Activated T-cell treated with anti-CD3 and anti-CD28 coated beads for 4 hours (primary cell): ENCODE measurements at places on chromosomes 6 and 20.

DNA sequence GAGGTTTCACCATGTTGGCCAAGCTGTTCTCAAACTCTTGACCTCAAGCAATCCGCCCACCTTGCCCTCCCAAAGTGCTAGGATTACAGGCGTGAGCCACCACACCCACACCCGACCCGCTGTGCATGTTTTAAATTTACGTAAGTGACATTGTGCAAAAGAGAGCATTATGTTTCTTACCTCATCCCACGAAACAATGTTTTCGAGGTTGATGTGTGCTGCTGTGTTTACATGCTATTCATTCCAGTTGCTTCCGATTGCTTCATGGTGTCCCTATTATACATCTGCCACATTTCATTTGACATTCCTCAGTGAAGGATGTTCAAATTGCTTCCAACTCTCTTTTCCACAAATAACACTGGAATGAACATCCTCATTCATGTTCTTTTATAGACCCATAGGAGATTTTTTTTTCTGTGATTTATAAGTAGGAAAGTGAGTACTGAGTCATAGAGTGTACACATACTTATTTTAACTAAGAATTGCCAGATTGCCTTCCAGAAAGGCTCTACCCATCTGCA lies 403.9 kb upstream of the JARID2 start:
- no peak for DNase-seq

- no peak for DNase-seq
These were observed 119.3 kb downstream of the RNF144B start for GRCh38 chr6:18506382-18507017.

DNA sequence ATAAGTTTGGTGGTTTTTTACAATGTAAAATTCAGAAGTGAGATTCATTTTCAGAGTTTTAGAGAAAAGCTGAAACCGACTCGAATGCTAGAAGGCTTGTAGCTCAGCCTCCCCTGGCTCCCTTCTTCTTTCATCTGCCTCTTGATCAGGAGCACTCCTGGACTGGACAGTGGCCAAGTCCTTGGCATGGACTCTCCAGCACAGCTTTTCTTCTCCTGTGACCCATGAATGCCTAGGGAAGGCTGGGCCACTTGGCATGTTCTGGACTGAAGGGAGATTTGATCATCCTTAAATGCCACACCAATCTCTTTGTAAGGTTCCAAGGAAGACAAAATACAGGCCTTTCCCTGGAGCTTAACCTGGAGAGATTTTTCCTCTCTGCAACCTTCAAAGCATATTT lies 384.0 kb upstream of the SASH1 start:
- DNase-seq, result no peak

DNA sequence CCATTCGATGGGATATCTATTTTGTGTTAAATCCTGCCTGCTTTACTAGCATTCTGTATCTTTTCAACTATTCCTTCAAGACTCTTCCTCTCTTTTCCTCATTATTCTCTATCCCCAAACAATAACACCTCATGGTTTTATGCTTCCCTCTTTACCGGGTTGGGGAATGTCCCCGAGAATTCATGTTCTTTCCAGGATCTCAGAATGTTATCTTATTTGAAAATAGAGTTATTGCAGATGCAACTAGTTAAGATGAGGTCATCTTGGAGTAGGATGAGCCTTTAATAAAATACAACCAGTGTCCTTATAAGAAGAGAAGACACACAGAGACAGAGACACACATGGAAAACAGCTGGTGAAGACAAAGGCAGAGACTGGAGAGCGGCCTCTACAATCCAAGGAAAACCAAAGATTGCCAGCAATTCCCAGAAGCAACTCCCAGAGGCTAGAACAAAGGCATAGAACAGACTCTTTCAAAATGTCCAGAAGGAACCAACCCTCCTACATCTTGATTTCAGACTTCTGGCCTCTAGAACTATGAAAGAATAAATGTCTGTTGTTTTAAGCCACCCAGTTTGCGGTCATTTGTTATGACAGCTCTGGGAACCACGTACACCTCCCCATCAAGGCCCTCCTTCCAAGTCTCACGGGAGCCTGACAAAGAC lies 126.8 kb upstream of the TNFAIP3 start:
- DNase-seq, result no peak

DNA sequence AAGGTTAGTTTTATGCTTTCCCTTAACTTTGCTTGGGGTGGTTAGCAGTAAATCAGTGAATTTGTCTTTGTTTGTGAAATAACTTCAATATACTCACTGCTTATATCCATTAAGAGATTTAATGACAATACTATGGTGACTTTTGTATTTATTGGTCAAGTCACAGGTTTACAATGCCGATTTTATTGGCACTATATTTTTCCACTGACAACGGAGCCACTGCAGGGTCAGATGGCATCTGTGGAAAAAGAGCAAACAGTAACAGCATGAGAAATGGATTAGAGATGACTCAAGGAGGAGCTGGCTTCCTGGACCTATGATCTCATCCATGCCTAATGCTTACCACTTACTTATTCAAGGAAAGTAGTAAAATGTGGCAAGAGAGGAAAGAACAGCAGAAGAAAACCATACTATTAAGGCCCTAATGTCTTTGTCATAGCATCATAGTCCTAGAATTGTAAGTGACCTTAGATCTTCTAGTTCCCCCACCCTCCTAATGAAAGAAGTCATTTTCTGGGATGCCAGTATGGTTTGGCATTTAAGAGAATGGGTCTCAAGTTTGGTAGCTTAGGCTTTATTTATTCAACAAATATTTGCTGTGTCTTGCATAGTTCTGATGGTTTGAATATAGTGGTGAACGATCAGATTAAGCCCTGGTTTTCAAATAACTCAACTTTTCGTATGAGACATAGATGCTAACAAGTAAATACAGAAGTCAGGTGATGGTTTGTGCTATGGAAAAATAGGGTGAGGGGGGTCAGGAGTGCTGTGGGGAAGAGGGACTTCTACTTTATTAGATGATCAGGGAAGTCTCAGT lies 18.5 kb downstream of the RNF144B start:
- no peak for DNase-seq

- no peak for DNase-seq
These were observed 1.4 kb upstream of the RAET1G start for GRCh38 chr6:149924206-149924932.

- no peak for DNase-seq
These were observed 370.6 kb upstream of the MAN1A1 start for GRCh38 chr6:119720160-119720559.

DNA sequence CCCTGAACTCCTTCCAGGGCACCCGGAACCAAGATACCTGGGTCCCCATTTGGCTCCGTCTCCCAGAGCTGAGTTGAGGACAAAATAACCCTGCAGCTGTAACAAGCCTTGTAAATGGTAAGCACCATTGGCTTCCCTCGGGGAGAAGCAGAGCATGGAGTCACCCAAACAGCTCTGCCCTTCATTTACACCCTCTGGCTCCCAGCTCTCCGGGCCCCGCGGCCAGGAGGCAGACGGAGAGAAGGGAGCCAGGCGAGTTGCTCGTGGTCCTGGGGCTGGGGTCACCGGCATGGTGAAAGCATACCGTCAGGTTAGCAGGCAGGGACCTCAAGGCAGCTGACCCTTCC lies 2.1 kb downstream of the TFEB start:
- no peak for DNase-seq

DNA sequence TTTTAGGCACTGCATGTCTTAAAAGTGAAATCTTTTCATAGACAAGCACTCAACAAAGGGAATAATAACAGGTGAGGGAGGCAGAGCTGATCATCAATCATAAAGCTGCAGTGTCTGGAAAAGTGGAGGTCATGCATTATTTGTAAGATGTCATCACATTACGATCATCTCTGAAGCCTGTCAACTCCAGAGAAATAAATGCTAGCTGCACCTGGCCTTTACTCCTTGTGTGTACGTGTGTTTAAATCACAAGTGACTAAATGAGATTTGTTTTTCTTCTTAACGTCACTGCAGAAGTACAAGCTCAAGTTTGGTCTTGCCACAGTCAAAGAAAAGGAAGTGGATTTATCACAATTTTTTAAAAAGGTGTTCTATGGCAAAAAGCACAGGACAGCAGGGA lies 275.5 kb upstream of the SGK1 start:
- no peak for DNase-seq

DNA sequence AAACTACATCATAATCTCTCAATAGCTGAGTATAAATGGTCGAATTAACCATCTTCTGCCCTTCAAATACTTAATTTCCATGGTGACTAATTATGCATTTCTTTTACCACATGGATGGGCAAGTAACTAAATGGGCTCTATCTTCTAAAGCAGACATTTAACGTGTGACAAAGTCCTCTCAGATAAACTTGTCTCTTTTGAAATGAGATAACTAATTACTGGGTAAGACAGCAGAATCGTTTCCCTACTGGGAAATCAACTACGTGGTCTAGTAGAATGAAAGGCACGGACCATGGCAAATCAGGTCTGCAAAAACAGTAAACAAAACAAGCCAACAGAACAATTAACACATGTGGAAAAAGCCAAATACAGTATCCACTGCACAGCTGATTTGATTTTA lies 137.7 kb downstream of the BACH2 start:
- no peak for DNase-seq

DNA sequence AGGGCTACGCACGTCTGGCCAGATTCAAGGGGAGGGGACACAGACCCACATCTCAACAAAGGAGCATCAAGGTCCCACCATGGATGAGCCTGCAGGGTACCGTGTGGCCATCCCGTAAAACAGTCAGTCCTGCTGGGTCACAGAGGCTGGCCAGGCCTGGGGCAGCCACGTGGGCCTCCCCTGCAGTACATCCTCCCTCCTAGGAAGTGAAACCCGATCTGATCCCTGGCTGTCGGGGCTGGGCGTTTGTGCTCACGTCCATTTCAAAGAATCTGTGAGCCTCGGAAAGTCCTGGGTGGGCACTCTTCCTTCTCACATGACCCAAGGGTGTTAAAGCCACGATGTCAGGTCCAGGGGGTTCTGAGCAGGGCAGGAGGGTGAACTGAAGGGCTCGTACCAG lies 14.3 kb downstream of the SULF2 start:
- no peak for DNase-seq

- no peak for DNase-seq
These were observed 302.8 kb downstream of the BTBD9 start for GRCh38 chr6:38336922-38337321.

- DNase-seq, result no peak
These were observed 5.6 kb upstream of the UQCC2 start for GRCh38 chr6:33716890-33717632.

DNA sequence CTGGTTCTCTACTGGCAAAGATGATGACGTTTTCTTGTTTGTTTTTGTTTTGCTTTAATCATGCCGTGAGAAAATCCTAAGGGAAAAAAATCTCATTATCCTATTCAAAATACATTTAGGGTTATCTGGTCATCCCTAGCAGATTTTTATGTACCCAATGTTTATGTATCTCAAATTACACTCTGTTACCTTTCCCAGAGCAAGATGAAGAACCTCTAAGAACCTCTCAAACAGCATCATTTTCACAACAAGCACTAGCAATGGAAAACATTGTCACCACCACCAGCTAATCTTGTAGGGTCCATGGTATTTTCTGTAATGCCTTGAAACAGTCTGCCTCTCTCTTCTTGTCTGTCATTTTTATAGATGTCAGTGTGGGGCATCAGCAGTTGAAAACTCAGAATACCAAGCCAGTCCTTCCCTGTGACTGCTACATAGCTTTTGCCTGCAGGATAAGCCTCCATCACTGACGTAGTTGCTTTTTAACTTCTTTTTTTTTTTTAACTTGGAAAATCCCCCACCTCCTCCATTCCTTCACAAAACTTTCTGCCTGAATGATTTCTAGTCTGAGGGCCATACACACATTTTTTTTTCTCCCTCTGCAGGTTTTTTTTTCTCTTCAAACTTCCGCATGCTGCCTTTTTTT lies 2.4 kb upstream of the SNAP25 start:
- DNase-seq, result no peak

- DNase-seq, result no peak
These were observed 78.8 kb upstream of the ZNFX1 start for GRCh38 chr20:49356676-49357075.

GRCh38 chr6:9485992-9486391 lies 928.9 kb downstream of the TFAP2A start:
- no peak for DNase-seq

GRCh38 chr20:41232973-41233926 lies 84.3 kb downstream of the ZHX3 start:
- DNase-seq, result no peak

DNA sequence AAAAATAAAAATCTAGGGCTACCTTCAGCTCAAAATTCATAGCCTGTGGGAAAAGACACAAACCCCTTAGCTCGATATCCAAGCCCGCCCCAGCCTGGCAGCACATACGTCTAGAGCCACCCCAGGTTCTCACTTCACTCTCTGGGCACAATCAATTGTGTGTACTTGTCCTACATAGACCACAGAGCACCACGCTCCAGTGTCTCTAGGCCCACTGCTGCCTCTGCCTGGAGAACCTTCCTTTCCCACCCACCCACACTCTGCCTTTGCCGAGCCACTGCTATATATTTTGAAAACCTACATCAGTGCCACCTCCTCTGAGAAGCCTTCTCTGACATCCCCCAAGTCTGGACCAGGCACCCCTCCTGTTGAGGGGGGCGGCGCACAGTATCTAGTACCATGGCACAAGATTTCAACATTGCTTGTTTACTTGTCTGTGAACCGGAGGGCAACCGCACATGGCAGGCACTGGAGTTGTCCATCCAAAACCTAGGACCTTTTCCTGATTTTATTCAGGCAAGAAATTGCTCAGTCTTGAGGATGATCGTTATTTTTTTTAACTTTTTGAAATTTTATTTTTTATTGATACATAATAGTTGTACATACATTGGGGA lies 141.5 kb downstream of the UNC5CL start:
- no peak for DNase-seq

DNA sequence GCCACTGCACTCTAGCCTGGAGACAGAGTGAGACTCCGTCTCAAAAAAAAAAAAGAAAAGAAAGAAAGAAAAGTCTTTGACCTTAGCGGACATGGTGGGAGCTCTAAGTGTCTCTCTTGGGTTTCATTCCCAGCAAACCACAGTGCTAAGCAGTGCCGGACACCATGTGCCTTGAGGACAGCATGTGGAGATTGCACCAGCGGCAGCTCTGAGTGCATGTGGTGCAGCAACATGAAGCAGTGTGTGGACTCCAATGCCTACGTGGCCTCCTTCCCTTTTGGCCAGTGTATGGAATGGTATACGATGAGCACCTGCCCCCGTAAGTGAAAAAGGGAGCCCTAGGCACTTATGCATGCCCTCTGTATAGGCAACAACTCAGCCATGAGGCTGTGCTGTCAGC lies 79.4 kb downstream of the GFRA4 start:
- DNase-seq, result no peak

GRCh38 chr20:38243709-38244020 lies 16.9 kb downstream of the KIAA1755 start:
- DNase-seq, result no peak
